Neuronal stem cell (in vitro differentiated cells): ENCODE measurements at places on chromosomes 2 and 18.

- no peak for DNase-seq
Observed at GRCh38 chr2:848099-848498, 102.5 kb upstream of the SNTG2 start.

DNA sequence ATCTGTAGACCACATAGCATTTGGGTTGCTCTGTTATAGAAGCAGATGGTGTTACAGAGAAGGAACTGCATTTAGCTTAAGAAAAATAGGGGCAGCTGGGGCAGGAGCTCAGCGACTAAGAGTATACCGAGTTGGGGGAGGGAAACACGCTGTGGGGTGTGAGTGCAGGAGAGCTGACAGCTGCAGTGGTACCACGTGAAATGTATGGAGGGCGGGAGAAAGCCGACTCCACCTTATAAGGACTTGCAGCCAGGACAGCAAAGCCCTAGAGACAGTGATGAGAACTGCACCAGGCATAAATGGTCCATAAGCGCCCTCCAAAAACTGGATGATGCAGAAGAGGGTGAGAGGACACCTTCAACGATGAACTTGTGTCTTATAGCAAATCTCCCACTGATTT is 237.6 kb downstream of the PRKCE start:
- no peak for DNase-seq

- peak; percentile 73 for DNase-seq
Observed at GRCh38 chr2:218852911-218853667, 6.5 kb upstream of the WNT6 start.

- DNase-seq: no peak
Observed at GRCh38 chr2:191691016-191691735, 13.2 kb downstream of the NABP1 start.

DNA sequence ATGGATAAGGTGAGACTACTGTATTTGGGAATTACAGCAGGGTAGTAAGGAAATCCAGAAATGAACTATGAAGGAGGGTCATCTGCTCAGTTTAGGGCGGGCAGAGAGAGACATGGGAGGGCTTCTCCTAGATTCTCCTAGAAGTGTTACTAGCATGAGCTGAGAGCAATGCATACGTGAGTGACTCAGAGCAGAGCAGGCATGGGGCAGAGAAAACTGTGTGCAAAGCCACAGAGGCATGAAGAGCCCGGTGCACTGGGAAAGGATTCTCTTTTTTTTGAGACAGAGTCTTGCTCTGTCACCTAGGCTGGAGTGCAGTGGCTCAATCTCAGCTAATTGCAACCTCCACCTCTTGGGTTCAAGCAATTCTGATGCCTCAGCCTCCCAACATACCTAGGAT is 116.2 kb downstream of the SOCS6 start:
- no peak for DNase-seq

DNA sequence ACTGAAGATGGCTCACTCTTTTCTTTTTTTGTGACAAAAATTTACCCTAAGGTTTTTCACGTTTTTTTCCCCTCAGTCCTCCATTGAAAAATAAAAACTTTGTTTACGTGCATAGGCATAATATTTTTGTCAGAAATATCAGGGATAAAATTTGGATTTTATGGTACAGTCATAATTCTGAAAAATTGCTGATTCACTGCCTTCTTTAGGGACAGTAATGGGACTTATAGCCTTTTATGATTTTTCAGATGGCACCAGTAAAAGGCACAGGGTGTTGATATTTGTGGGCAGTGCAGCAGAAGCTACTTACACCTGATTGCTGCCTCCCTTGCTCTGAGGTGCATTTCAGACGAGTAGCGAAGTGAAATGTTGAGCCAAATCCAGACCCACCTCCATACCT is 139.4 kb upstream of the CDCA7 start:
- DNase-seq: no peak

GRCh38 chr18:61710082-61710620 is 182.7 kb downstream of the RNF152 start:
- DNase-seq: no peak

DNA sequence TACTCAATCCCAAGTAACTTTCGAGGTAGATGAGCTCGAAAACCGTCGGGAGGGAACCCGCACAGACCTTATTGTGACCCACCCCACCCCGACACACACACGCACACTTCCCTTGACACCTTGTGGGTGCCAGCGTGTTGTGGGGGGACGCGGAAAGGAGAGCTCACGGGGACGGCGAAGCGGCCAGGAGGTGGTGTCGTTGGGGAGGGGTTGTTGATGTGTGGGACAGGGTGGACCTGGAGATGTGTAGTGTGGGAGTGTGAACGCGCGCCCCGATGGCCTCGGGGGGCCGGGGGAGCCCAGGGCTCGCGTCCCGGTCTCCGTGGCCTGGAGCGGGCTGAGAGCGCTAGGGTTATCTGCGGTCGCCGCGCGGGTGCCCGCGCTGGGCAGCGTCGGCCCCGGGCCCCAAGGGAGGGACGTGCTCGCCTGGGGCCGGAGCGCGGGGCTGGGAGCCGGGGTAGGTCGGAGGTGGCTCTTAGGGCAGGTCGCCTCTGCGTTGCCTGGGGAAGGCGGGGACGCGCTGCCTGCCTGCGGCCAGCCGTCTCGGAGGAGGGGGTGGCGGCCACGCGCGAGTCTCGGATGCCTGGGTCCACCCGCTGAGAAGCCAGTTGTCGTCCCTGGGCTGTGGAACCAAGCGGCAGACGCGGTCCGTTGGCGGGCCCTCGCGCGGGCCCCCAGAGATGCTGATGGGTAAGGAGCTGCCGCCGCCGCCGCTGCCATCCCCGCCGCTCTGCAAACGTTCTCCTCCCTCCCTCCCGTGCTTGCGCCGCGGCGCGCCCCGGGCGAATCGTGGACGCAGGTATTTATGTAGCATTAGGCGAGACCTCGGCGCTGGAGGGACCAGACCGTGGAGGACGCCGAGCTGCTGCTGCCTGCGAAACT is 1.6 kb downstream of the KLHL29 start:
- DNase-seq: no peak

DNA sequence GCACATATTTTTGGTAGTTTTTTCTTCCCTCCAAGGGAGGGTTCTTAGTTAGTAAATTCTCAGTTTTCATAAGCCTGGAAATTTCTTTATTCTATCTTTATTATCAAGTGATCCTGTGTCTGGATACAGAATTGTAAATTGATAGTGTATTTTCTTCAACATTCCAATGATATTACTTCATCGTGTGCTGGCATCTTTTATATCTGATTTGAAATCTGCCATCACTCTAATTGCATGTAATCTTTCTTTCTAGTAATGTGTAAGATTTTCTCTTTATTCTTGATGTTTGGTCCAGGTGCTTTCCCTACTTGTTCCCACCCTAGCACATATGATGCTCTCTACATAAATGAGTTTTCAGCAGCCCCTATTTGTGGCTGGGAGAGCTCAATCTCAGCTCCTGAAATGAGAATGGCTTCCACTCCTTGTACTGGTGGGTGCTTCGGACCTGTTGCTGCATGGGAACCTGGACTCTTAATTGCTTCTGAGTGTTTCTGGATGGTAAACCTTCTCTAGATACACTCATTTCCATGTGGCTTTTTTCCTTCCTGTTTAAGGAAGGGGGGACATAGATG is 102.7 kb downstream of the SMIM21 start:
- no peak for DNase-seq

- no peak for DNase-seq
Observed at GRCh38 chr2:127324635-127325034, 30.7 kb upstream of the ERCC3 start.

DNA sequence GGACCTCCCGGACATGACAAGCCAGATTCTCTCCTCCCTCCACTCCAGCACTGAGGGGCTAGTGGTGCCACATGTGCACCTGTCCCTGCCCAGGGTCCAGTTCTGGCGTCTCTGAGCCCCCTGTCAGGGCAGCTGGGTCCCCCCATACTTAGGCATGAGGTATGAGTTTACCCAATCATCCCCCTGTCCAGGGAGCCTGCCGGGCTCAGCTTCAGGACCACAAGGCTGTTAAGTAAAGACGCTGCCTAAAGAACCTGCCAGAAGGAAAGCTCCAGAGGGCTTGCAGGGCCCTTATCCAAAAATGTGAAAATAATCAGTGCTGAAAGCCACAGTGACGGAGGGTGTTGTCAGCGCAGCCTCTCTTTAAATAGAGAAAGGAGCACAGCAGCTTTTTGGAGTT is 40.0 kb downstream of the SH3BP4 start:
- no peak for DNase-seq

GRCh38 chr18:79043288-79043687 is 25.9 kb upstream of the ATP9B start:
- no peak for DNase-seq

GRCh38 chr2:10597956-10598355 is 91.8 kb downstream of the NOL10 start:
- no peak for DNase-seq

GRCh38 chr2:218218268-218219185 is 1.5 kb downstream of the ARPC2 start:
- DNase-seq: no peak

DNA sequence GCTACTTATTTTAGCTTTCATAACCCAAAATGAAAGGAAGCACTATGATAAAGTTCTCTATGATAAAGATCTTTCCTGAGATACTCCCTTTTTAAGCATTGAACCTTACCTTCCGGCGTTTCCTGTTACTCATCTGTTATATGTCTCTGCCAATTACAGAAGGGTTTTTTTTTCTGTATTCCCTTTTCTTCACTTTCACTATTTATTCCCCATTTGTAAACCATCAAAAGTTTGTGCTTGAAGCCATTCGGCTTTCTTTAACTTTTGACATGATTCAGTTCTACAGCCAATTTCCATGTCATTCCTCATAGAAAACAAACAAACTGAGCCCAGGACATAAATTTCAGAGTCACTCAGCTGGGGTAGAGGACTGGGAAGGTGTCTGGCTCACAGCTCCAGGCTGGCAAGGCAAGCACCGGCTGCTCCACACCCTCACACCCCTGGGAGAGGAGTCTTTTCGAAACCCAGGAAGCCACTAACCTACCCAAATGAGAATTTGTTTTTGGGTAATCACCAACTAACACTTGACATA is 429.4 kb upstream of the TRIB2 start:
- DNase-seq: no peak

DNA sequence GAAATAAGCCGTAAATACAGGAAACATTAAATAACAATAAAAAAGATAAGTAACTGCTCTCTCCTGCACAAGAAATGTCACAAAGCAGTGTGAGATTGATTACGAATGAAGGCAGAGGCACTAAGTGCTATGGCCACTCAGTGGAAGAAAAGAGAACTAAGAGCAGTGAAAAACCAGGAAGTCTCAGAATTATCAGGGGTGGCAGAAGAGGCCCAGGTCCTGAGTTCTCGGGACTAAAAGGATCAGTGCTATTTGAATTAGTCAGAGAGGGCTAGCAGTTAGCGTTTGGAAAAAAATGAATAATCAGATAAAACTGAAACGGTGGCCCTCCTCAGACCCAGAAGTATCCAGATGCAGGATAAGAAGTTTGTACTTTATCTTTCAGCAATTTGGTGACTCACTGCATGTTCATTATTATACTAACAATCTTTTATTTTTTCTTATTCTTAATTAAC is 367.1 kb downstream of the ZEB2 start:
- no peak for DNase-seq

DNA sequence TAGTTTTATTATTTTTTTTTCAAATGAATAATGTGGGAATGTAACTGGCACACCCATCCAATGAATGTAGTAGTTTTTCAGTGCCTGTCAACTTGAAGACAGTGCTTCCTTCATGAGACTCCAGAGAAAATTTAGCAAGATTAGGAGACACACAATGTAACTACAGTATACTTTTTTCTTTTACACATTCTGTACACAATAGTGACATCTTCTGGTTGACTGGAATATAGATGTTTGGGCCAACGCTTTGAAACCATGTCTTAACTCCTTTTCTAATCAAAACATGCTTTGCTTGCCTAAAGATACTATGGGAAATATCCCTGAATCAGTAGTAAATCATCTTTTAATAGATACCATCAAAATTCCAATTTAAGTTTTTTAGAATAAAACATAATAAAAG is 229.5 kb upstream of the ZC3H15 start:
- DNase-seq: peak; percentile 17

DNA sequence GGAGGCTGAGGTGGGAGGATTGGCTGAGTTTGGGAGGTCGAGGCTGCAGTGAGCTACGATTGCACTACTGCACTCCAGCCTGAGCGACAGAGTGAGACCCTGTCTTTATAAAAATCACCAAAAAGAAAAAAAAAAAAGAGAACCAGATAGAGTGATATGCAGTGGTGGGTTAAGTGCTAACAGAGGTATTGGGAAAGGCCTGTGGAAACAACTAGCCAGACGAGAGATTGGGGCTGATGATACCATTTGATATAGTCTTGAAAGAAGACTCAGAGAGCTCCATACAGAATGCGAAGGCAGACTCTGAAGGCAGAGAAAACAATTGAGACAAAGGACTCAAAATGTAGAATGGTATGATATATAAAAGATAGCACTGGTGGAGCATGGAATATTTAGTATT is 134.1 kb downstream of the CDC42EP3 start:
- no peak for DNase-seq
